ENCODE measurements at places on chromosomes 2 and 18.

GRCh38 chr2:191486584-191487320, 191.2 kb upstream of the NABP1 start:
- DNase-seq, result no peak

GRCh38 chr2:136124805-136125204, 6.9 kb upstream of the CXCR4 start:
- DNase-seq, result no peak

DNA sequence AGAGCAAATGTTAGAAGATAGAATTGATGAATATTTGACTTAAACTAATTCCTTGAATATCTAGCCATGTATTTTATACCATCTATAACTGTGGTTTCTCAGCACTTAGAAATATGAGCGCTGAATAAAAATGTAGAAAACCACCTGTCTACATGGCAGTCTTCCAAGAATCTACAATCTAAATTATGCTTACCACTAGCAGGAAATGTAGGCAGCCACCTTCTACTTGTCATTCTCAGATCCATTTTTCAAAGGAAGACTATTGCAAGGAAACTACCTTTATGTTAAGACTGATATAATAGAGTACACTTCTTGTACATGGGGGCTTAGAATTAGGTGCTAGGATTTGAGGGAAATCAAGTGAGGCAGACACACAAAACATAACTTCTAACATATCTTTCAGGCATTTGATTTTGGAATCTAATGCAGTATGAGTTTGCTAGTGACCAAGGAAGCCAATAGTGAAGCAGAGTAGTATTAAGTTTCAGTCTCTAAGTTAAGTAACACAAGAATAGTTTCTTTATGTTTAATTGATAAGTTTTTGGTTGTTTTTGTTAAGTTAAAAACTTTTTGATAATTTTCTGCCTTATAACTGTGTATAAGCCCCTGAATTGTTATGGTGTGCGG, 175.9 kb upstream of the ITGA4 start:
- no peak for DNase-seq

- no peak for DNase-seq
Measured at GRCh38 chr2:72992734-72993102, 75.4 kb downstream of the EMX1 start.

DNA sequence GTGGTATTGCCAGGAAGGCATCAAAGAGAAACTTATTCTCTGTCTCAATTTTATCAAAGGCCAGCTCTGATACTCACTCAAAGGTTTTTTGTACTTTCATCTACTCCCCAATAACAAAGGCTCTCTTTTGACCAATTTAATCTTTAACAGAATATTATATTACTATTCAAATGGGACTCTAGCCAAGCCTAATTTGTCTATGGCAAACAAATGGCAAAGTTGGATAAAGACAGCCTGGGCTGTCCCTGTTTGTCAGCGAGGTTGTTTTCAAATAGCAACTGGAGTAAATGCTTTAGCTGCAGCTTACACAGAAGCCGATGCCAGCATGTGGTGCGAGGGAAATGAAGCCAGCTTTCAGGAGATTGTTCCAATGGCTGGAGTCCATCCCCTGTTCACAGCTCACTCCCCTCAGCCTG, 80.1 kb upstream of the CTNNA2 start:
- no peak for DNase-seq

DNA sequence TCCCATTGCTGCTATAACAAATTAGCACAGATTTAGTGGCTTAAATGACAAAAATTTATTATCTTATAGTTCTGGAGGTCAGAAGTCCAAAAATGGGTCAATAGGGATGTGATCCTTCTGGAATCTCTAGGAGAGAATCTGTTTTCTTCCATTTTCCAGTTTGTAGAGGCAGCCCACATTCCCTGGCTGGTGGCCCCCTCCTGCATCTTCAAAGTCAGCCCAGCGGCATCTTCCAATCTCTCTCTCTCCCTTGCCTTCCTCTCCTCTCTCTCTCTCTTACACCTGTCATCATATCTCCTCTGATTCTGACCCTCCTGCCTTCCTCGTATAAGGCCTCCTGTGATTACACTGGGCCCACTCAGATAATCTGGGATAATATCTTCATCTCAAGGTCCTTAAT, 3.9 kb upstream of the AGAP1 start:
- DNase-seq, result no peak

Measured in SK-N-DZ (cell line).